GF-D8 (cell line): ENCODE measurements at places on chromosomes 7 and 10.

DNA sequence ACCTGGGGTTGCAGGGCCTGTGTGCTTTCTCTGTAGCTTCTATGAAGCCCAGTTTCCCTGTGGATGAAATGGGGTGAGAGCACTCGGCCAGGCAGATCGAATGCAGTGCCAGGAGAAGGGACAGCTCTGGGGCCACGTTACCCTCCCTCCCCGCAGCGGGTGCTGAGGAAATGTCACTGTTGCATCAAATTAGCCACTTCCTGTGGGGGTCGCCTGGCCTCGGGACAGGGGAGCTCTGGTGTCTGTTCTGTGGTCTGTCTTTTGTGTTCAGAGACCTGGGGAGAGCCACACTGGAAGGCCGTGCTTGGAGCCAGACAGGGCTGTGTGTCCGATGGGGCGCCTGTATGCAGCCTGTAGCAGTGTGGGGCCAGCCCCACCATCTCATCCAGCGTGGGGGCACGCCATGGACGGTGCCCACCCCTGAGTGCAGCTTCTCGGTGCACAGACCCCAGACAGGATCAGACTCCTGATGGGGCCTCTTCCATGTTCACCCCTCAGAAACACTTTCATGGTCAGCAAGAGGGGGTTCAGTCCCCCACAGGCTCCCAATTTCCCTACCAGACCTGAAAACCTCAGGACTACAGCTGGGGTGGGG lies 13.6 kb downstream of the TTYH3 start:
- peak; percentile 91 for DNase-seq

GRCh38 chr10:47027108-47027783 lies 116.0 kb downstream of the PTPN20 start:
- DNase-seq = no peak

DNA sequence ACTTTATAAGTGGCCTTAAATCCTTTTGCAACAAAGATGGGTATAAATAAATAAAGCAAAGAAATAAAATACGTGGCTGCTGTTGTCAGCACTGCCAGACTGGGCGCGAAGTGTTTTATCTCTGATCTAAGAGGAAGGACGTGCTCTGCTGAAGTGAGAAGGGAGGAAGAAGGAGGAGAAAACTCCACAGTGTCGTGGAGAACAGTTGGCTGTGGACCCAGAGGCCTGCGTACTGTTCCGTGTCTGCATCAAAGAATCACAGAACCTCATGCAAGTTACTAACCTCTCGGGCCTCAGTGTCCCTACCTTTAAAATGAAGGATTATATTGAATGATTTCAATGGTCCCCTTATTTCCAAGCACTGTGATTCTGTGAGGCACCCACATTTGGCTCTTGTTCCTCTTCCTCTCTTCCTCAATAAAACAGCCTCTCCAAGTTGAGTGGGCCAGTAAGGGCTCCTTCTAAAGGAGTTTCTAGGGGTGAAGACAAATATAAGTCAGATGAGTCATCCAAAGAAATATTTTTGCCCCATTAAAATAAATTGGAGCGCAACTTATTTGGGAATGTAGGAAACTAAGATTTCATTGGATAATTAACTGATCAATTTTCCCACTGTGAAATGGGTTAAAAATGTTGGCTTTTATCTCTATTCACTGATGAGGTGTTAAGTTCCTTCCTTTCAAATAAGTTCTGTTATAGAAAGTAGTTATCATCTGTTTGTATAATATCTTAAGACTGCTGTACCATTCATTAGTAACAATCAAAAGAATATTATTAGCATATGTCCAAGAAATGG lies 126.9 kb upstream of the EFCAB10 start:
- DNase-seq = peak; percentile 33

GRCh38 chr7:47497367-47498096 lies 84.4 kb downstream of the TNS3 start:
- DNase-seq = no peak

GRCh38 chr10:103517234-103518085 lies 24.0 kb downstream of the NEURL1 start:
- no peak for DNase-seq

DNA sequence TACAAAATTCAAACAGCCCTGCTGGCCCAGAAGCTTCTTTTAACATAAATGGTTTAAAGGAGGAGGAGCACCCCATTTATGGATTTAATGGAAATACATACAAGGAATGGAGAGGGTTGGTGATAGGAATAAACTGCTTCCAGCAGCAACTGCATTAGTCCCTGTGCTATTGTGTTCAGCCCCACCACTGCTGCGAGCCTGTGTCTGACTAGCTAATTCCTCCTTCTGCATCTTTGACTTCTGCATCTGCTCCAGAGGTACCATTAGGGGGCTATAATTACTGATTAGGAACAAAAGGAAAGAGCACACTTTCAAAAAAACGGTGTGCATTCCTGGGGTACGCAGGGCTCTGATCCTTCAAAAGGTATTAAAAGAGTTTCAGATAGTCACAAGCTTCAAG lies 24.8 kb downstream of the CDCA7L start:
- no peak for DNase-seq

- DNase-seq = no peak
Measured at GRCh38 chr7:126150278-126150958, 1102.3 kb downstream of the GRM8 start.

- no peak for DNase-seq
Measured at GRCh38 chr10:6182454-6183098, 20.2 kb upstream of the PFKFB3 start.

DNA sequence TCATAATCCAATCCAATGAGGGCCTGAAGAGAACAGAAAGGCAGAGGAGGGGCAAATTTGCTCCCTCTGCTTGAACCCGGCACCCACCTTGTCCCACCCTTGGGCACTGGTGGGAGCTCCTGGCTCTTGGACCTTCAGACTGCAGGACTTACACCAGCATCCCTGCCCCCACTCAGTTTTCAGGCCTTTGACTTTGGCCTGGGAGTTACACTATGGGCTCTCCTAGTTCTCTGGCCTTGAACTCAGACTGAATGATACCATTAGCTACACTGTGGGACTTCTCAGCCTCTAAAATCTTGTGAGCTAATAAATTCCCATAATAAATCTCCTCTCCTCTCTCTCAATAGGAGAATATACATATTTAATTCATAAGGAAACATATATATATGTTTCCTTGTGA lies 114.4 kb downstream of the AHR start:
- DNase-seq = no peak

- DNase-seq = no peak
Measured at GRCh38 chr10:50480054-50481007, 143.4 kb downstream of the SGMS1 start.

DNA sequence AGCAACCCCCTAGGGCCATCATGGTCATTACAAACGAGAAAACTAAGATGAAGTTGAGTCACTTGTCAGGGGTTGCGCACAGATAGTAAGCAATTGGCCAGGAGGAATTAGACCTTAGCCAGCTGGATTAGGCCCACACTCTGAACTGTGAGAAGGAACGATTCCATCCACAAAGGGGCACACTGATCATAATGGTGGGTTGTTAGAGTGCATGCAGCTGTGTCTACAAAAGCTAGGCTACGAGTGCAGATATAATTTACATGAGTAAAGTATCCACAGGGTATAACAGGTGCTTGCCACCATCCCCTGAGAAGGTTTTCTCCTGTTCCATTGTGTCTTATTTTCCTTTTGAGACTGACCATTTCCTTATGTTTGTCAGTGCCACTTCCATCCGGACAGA lies 16.6 kb upstream of the FAM170B start:
- no peak for DNase-seq

DNA sequence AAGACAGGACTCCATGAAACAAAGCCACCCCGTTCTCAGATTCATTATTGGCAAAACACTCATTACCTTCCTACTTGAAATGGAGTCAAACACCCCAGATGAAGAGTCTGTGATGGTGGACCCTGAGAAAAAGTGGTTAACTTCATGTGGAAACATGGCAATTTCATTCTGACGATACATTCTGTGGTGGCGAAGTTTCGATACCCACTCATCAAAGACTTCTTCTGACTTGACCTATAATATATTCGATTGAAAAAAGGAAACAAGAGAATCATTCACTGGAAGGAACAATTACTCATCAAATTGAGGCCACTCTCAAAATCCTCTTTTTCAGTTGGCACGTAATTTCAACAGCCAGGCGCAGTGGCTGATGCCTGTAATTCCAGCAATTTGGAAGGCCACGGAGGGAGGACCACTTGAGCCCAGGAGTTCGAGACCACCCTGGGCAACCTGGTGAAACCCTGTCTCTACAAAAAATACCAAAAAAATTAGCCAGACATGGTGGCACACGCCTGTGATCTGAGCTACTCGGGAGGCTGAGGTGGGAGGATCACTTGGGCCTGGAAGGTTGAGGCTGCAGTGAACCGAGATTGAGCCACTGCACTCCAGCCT lies 108.8 kb upstream of the GSDME start:
- no peak for DNase-seq

DNA sequence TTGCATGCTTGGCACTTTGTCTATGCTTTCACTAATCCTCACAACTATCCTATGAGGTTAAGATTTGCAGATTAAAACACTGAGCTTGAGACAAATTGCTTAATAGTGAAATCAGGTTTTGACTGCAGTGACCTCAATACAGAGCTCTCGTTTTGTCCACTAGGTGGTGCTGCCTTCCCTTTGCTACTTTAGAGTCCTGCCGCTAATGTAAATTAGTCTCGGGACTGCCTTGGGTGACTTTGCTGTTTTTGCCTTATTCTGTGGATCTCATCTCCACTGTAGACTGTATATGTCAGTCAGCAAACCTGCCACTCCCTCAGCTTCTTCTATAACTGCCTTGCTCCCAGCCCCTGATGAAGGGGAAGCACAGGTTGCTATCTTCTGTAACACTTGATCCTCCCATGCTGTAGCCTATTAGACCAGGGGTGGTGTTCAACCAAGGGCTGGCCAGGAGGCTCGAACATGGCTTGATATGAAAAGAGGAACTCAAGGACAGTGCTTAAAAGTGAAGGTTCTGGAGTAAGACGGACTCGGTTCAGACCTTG lies 26.0 kb downstream of the ASB4 start:
- peak; percentile 77 for DNase-seq

DNA sequence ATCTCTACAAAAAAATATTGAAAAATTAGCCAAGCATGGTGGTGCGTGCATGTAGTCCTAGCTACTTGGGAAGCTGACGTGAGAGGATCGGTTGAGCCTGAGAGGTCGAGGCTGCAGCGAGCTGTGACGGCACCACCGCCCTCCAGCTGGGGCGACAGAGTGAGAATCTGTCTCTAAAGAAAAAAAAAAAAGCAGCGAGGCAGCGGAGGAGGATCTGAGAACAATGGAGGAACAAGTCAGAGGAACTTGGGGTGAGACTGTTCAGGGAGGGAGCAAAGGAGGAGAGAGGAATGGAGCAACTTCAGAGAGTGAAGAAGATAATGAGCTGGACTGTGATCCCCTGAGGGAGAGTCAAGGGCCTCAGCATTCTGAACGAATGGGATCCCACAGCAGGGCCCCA lies 85.4 kb downstream of the MKX start:
- no peak for DNase-seq

- DNase-seq = no peak
Measured at GRCh38 chr7:39686261-39686924, 63.0 kb downstream of the RALA start.

- peak; percentile 61 for DNase-seq
Measured at GRCh38 chr7:131109759-131110296, 217.8 kb upstream of the MKLN1 start.

DNA sequence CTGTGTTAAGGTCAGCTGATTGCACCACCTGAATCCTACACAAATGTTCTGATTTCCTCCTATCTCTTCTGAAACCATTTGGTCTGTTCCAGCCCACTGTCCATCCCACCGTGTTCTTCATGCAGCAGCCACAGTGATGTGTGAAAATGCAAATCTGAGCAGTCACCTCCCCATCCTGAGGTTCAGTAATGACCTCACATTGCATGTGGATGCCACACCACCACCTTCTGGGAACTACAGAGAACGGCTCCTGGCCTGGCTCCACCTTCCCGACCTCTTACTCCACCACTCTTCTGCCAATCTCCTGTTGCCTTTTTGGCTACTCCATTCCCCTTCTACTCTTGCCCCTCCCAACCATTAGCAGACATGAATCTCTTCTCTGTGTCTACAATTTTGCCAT lies 244.4 kb downstream of the TNS3 start:
- DNase-seq = no peak

GRCh38 chr10:34628174-34628796 lies 186.8 kb downstream of the PARD3 start:
- DNase-seq = no peak
